ENCODE measurements at places on chromosomes 6 and 20.

DNA sequence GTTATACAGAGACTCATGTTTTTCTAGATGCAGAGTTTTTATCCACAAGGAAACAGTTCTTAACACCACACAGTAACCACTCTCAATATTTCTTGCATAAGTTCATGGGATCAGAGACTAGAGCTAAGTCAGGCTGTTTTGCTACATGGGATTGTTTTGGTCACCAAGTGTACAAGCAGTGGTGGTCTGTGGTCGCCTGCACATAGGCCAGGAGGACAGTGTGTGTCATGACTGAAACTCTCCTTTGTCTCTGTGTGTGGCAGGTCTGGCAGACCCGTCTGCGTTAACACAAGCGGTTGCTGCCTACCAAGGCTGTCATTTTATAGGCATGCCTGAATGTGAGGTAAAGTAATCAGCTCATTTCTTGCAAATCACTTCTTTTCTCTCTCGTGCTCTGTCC, 18.9 kb downstream of the WRNIP1 start:
- DNase-seq: no peak

DNA sequence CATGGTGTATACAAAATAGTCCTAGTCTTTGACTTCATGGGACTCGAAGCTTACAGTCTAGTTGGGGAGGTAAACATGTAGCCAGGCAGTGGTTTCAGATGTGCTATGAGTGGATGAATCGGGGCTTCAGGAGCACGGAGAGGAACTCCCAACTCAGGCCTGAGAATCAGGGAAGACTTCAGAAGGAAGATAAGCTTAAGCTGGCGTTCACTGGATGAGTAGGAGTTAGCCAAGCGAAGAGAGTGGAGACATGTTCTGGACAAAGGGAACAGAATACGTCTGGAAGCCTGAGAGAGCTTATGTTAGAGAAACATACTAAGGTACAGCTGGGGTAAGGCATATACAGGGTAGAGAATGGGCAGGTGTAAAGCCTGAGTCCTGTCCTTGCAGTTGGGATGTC, 8.8 kb downstream of the CARMIL1 start:
- DNase-seq: no peak

GRCh38 chr6:50818673-50819072, at the start of gene TFAP2B:
Gene TFAP2B (plus strand): TSS chr6:50818871. CDS start chr6:50818892, 21 bp downstream.
- no peak for DNase-seq

DNA sequence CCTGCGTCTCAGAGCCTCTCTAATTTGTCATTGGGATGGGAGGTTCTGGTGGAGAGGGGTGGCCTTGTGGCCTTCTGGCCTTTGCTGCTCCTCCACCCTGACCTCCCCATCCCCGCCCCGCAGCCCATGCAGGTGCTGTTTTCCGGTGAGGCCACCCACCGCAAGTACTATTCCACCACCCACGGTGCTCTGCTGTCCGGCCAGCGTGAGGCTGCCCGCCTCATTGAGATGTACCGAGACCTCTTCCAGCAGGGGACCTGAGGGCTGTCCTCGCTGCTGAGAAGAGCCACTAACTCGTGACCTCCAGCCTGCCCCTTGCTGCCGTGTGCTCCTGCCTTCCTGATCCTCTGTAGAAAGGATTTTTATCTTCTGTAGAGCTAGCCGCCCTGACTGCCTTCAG, 171.8 kb upstream of the RNF24 start:
- DNase-seq: no peak

DNA sequence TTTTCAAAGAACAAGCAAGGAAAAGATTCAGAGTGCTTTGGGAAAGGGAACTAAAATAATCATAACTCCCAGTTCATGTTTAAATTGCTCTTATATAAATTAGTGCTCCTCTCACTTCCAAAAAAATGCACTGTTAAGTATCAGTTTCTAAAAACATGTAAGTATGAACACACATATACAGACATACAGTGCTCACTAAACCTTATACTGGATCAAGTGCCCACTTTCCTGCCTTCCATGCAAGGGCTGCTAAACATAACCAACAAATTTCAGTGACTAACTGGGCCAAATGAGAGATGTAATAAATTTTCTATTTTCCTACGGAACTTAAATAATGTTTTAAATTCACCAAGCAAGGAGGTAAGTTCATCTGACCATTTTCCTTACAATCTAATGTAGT, 6.4 kb downstream of the TFAP2A start:
- no peak for DNase-seq

- no peak for DNase-seq
These were observed 49.7 kb upstream of the SNX9 start for GRCh38 chr6:157773248-157773773.

DNA sequence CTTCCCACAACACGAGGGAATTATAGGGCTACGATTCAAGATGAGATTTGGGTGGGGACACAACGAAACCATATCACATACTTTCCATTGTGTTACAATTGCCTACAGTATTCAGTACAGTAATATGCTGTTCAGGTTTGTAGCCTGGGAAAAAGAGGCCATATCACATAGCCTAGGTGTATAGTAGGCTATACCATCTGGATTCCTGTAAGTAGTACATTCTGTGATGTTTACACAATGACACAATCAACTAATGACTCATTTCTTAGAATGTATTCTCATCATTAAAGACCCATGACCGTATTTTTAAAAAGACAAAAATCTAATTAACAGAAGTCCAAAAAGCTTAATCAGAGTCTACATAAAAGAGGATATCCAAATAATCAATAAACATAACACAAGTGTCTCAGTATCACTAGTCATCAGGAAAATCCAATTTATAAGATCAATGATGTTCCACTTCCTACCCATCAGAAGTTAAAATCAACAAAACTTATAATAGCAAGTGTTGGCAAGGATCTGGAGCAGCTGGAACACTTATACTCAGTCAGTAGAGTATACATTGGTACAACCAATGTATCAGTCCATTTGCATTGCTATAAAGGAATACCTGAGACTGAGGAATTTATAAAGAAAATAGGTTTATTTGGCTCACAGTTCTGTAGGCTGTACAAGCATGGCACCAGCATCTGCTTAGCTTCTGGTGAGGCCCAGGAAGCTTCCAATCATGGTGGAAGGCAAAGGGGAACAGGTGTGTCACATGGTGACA, 215.9 kb downstream of the CLVS2 start:
- DNase-seq: no peak

GRCh38 chr20:25055711-25056495, 2.0 kb downstream of the ACSS1 start:
- no peak for DNase-seq

DNA sequence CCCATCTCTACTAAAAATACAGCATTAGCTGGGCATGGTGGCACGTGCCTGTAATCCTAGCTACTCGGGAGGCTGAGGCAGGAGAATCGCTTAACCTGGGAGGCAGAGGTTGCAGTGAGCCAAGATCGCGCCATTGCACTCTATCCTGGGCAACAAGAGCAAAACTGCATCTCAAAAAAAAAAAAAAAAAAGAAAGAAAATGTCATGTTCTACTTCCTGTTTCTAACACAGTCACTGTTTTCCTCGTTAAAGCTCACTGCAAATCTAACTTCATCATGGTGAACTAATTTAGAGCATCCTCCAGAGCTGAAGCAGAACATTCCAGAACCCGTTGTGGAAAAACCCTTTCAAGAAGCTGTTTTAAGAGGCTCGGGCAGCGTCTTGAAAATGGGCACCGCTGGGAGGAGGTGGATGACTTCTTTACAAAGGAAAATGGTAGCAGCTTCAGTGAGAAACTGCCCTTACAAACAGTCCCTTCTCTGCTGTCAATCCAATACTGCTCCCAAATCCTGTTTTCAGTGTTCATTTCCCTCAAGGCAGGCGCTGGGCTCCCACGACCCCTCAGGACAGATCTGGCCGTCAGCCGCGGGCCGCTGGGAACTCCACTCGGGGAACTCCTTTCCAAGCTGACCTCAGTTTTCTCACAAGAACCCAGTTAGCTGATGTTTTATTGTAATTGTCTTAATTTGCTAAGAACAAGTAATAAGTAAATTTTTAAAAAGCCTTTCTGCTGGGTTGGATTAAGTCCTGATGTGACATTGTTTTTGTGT, 12.5 kb downstream of the CTSZ start:
- peak; percentile 1 for DNase-seq

DNA sequence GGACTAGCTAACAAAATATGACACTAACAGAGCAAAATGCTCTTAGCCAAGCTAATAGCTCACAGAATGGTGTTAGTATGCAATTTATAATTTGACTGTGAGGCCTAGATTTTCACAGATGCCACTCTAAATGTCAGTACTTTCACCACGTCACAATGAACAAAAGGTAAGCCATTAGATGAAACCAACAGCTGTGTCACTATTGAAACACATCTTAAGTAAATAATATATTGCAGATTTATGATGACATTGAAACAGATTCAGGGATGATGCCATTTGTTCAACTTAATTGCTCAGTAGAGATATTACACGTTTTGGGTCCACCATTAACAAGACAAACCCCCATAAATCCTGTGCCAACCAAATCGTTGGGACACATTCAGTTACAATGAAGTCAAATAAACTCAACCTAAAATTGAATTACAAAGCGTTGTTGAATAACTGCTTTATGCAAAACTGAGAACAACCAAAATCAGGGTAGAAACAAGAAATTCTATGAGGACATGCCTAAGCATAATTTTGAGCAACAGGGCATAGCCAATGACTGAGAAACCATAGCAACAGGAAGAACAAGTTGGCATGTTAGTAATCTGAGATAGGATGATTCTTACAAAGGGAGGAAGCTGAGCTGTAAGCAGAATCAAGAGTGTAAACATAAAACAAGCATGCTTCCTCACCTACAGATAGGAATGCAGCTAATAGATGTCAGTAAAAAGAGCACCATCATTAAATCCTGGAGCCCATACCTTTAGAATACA, 85.6 kb upstream of the KHDRBS2 start:
- no peak for DNase-seq

GRCh38 chr6:34096814-34097213, 49.1 kb downstream of the GRM4 start:
- no peak for DNase-seq

DNA sequence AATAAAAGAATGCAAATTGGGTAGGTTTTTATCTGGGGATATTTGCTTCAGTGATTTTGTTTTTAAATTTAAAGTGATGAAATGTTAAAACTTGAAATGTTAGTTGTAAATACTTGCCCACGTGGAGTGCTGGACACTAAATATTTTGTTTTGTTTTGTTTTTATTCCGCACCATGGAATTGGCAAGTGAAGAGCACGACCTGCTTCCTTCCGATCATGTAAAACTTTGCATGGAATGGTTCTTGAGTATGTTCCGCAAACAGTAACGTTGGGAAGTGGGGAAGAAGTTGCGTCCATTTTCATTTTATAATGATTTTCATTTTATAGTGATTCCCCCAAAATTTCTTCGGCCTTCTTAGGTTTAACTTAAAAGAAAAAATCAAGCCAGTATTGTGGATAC, 765 bp downstream of the IRAK1BP1 start:
- no peak for DNase-seq

DNA sequence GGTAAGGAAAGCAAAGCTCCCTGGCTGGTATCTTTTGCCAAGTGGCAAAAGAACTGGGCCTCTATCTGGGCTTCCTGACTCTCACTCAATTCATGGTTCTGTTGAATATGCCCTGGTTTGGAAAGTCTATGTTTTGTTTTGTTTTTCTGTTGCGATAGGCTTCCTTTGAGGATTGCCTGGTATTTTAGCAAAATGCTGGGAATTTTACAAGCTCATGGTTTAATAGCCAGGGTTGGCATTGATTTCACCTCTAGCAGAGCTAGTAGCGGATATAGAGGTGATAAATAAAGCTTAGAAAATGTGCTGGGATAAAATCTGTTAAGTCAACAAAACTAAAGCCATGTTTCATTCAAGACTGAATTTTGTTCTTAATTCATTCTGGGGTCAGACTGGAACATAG, 109.9 kb downstream of the RNF144B start:
- DNase-seq: no peak

GRCh38 chr6:7106752-7107577, 796 bp upstream of the RREB1 start:
- peak; percentile 19 for DNase-seq

GRCh38 chr20:57513199-57513598, 11.7 kb downstream of the CTCFL start:
- DNase-seq: no peak

GRCh38 chr6:139415365-139415764, 40.9 kb upstream of the CITED2 start:
- no peak for DNase-seq

DNA sequence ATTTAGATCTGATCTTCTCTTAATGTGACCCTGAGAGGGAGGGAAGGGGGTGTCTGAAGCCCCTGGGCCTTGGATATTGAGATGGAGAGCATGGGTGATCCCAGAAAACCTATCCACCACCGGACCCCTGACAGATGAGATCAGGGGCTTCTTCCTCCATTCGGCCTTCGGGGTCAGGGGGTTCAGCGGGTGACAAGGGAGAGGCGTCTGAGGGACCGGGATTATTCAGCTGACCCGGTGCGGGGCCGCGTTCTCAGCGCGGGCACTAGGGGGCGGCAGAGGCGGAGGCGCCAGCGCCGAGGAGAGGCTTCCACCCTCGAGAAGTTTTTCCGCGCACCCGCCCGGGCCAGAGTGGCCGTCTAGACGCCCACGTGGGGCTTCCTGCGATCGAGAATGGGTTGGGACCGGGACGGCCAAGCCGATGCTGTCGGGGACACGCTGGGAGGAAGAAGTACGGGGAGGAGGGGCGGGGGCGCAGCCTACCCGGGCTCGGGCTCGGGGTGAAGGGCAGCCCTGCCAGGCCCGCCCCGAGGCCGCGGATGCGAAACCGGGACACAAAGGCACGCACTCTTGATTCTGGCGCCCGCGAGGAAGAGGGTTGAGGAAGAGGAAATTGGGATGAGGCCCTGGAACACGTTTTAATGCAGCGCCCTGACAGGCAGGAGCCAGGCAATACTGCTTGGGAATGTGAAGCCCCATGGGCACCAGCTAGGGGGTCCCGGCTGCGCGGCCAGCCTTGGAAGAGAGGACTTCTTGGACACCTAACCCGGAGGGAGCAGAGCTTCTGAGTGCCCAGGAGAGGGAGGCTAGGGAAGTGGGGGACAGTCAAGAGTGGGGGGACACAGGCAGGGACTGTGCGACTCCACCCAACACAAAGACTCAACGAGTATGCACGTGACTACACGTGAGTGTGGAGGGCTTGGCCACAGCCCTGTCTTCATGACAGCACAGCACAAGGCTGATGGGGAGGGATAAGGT, 30.6 kb downstream of the COL11A2 start:
- peak; percentile 80 for DNase-seq

DNA sequence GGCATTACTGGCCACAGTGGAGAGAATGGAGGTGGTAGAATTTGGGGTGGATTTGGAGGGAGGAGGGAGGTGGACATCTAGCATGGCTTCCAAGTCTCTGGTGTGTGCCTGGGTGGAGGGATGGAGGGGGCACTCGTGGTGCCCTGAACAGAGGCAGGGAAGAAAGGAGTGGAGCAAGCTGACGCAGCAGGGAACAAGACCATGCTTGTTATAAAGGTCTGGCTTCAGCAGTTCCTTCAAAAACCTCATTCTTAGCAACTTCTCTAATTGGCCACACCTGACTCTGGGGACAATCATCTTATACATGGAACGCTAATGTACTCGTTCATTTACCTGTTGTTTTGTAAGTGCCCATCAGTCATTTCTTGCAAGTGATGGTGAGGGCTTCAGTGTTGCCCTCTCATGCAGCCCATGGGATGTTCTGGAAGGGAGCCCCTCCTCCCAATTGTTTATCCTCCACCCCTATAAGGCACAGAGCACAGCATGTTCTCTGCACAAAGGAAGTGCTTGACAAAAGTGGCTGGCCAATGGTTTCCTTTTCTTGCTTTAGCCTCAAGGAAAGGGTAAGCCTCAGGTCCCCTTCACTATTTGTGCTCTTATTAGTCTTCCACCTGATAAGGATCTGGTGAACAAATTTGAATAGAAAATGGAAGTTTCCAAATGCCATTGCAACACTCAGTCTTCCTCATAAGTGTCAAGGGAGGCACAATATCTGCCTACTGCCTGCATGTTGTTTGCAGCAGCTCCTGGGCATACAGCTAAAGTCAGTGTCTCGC, 39.3 kb downstream of the GFOD1 start:
- DNase-seq: no peak
